ENCODE measurements at places on chromosomes 7 and 10.

- no peak for DNase-seq
Observed at GRCh38 chr10:71911296-71911953, 52.8 kb upstream of the CHST3 start.

DNA sequence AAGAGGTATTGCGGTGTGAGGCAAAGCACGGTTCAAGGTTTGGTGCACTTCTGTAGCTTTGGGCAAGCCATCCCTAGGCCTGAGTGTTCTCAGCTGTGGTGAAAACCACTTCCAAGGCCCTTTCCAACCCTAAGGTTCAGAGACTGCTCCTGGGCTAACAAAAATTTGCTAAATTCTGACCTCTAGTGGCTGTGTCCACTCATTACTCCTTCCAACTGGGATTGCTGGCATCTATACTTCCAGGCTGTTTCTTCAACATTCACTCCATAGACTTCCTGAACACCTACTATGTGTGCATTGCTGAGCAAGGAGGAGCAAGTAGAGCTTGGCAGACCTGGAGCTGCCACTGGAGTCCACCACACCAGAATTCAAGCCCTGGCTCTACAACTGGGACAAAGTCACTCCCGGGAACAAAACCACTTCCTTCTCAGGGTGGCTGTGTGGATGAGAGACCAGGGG lies 29.3 kb upstream of the SH3PXD2A start:
- DNase-seq: peak; percentile 42

DNA sequence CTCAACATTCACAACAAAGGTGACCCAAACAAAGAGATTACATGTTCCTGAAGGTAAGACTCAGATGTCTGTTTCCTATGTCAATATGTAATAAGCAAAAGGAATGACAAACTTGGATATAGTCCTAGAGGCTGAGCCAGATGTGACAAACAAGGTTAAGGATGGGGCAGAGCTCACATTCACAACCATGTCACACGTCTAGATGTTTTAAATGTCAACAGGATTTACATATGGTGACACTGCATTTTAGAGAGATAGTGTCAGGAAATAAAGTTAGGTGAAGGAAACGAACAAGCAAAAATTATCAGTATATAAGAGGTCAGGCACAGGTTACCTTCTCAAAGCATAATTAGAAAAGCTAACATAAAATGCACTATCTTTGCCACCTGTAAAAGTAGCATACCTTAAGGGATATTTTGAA lies 8.4 kb downstream of the RELN start:
- no peak for DNase-seq

DNA sequence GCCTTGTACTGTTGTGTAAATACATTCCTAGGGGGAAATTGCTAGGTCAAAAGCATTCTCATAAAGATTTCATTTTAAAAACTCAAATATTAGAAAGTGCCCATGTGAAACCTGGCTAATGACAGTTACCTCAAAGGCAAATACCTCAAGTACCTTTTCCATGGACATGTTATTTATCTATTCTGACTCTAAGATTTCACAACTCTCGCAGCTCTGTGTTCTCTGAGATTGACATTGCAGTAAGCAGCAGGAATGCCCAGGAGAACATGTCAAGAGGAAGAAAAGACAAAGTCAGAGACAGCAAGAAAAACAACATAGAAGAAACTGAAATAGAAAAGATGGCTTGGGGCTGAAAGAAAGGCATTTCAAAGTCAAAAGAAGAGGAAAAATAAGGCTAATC lies 187.4 kb downstream of the CYP26A1 start:
- DNase-seq: no peak

DNA sequence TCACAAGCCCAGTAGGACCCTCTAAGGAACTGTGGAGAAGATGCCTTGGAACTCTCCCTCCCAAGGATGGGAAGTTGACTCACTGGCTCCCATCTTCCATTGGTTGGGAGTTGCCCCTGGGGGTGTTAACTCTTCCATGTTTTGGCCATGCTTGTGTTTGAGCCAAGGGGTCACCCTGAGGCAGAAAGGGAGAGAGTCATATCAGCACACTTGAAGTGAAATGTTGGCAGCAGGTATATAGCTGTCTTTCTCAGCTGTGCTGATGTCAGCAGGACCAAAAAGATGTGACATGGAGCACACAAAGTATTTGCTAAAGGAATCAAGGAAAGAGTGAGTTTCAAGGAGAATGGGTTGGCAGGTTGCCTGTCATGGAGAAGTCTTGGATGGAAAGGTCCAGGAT lies 359.4 kb downstream of the RPS24 start:
- no peak for DNase-seq

- no peak for DNase-seq
Observed at GRCh38 chr10:11004144-11005077, 13.3 kb upstream of the CELF2 start.
